ENCODE measurements at places on chromosomes 2 and 18.

- no peak for DNase-seq
Observed at GRCh38 chr2:240403396-240404104, 31.9 kb upstream of the GPC1 start.

DNA sequence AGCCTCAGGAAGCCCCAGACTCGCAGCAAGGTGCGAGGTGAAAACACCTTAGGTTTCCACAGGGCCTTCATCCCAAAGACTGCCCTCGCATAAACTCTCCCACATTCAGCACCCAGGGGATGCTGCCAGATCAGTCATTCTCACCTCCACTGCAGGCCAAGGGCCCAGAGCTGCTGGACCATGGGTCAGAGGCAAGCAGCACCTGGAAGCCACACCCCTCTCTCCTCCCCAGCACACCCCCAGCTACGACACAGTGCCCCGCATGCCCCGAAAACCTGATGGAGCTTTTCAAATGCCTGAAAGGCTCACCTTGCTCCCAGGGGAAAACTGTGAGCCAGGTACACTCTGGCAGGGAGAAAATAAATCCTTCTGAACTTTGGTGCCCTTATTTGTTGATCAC lies 31.9 kb upstream of the LDLRAD4 start:
- no peak for DNase-seq

DNA sequence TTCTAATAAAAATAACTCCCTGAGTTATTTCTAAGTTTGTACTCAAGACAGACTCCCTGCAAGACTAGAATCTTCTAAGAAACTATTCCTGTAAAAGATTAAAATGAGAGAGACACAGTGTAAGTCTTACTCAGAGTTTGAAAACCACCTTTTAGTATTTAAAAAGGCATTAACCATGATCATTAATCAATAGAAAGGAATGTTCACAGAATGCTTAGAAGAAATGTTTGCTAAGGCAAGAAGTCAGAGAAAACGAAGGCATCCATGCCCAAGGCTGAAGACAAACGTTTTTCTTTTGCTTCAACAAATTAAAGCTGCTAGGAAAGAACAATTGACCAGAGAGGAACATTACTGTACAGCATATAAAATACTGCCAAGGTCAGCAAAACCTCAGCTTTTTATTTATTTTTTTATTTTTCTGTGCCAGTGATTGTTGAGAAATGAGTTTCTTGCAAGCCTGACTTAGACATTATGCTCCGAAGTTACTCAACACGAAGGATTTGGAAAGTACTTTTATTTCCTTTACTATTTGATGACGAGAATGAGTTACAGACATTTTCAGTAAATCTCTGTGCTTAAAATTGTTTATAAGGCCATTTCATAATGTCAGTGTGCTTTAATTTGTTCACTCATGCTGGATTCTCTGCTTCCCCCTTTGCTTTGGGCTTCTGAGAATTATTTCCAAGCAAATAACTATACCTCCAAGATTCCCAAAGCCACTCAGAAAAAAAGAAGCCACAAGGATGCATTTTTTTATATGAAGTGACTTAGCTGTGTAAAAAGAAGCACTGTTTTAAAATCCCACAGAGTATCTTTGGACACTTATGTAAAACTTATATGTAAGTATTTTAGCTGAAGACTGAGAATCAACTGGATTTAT lies 20.5 kb downstream of the RND3 start:
- DNase-seq, result peak; percentile 88

DNA sequence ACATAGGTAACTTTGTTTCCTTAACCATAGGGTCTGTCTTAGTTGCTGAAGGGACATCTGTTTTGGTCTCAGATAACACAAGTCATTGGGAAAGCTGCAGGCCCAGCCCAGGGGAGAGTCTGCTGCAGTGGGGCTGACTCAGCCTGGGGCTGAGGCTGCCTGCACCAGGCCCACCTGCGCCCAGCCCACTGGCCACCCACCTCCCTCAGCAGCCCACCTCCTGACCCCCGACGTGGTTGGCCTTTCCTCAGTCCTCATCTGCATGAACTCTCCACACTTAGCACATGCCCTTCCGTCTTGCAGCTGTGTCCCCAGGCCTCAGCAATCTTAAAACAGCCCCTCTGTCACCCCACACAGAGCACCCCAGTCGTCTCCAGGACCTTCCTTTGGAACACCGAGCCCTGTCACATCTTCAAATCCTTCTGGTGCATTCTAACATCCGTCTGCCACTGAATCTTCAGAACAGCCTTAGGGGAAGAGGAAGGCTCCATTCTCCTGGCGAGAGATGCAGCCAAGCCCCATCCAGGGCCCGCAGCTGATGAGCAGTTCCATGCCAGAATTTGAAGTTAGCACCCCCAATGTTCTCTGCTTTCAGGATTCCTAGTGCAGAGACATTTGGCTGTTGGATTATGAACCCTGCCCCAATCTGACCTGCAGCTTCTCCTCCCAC lies 231.4 kb downstream of the SEPTIN10 start:
- DNase-seq, result no peak

- DNase-seq, result no peak
Observed at GRCh38 chr2:201344663-201345366, 12.3 kb downstream of the FLACC1 start.

- DNase-seq, result no peak
Observed at GRCh38 chr2:147623328-147623727, 221.5 kb upstream of the ACVR2A start.

- DNase-seq, result no peak
Observed at GRCh38 chr2:99468155-99468554, 21.7 kb downstream of the REV1 start.

Data from EH (cell line).